Ovary (tissue), 10 donors: ENCODE measurements at places on chromosomes 4 and X. TPM values are rescaled to one million over a fixed set of nuclear protein-coding genes. Genes with fewer than 3 reads are reported as not detected.

The QRFPR gene
- polyA plus RNA-seq, result 0.27 TPM

- H3K4me3 ChIP-seq, result no peak overlapping the region
- no peak overlapping the region for H3K27ac ChIP-seq
- H3K4me1 ChIP-seq, result no peaks in the 10 kb centered on the region
- DNase-seq, result no peak
- H3K36me3 ChIP-seq, result no peaks in the 10 kb centered on the region
Measured at GRCh38 chrX:112536544-112536943, 143.2 kb downstream of the LHFPL1 start.

DNA sequence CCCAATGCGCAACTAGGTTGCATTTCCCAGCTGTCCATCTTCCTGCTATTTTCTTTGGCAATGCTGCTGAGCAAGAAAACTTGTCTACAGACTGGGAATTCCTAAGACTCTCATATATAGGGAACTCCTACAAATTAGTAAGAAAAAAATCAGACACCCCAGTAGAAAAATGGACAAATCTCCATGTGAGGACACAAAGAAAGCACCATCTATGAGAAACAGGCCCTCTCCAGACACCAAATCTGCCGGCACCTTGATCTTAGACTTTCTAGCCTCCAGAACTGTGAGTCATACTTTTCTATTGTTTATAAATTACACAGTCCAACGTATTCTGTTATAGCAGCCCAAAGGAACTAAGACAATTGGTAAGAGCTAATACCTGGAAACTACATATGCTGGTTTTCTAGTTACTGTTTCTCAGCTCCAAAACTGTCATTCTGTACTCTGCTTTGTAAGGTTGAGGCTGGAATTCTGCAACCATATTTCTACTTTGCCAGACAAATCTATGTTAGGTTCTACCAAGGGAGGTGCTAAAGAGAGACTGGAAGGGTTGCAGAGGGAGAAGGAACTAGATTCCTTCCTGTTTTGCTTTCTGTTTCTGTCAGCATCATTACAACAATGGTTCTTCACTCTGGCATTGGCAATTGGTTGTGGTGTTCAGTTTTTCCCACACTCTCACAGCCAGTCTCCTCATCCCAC is 35.7 kb upstream of the FAM241A start:
- H3K27ac ChIP-seq, result no peak overlapping the region
- no peaks in the 10 kb centered on the region for H3K36me3 ChIP-seq
- H3K4me1 ChIP-seq, result no peaks in the 10 kb centered on the region
- H3K4me3 ChIP-seq, result no peak overlapping the region
- H3K27me3 ChIP-seq, result no peaks in the 10 kb centered on the region

- H3K27ac ChIP-seq, result no peak overlapping the region
- H3K4me1 ChIP-seq, result no peaks in the 10 kb centered on the region
- H3K27me3 ChIP-seq, result no peaks in the 10 kb centered on the region
- H3K4me3 ChIP-seq, result no peak overlapping the region
- no peaks in the 10 kb centered on the region for H3K36me3 ChIP-seq
Measured at GRCh38 chrX:70052895-70053615, 3.3 kb upstream of the AWAT2 start.
